Urinary bladder (tissue), 4 donors: ENCODE measurements at places on chromosomes 5 and 9. TPM values are rescaled to one million over a fixed set of nuclear protein-coding genes. Genes with fewer than 3 reads are reported as not detected.
A peak's percentile ranks its signal among the peaks of the same experiment; 100 is the strongest.

The NOP16 gene
- total RNA-seq: 3.2 TPM

DNA sequence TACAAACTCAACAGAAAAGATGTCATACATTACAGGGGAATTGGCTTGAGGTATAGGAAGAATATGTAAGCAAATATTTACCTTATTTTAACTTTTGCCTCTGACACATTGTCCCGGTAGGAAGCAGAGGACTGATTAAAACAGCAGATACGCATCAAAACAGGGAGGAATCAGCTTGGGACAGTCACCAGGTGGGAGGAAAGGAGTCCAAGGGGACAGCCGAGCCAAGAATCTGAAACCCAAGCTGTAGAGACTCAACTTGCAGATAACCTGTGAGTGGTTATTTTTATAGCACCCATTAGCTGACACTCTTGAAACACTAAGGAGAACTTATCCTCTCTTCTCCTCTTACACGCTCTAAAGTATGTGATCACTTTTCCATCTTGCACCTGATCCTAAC lies 22.3 kb downstream of the PDZD2 start:
- DNase-seq: no peak

DNA sequence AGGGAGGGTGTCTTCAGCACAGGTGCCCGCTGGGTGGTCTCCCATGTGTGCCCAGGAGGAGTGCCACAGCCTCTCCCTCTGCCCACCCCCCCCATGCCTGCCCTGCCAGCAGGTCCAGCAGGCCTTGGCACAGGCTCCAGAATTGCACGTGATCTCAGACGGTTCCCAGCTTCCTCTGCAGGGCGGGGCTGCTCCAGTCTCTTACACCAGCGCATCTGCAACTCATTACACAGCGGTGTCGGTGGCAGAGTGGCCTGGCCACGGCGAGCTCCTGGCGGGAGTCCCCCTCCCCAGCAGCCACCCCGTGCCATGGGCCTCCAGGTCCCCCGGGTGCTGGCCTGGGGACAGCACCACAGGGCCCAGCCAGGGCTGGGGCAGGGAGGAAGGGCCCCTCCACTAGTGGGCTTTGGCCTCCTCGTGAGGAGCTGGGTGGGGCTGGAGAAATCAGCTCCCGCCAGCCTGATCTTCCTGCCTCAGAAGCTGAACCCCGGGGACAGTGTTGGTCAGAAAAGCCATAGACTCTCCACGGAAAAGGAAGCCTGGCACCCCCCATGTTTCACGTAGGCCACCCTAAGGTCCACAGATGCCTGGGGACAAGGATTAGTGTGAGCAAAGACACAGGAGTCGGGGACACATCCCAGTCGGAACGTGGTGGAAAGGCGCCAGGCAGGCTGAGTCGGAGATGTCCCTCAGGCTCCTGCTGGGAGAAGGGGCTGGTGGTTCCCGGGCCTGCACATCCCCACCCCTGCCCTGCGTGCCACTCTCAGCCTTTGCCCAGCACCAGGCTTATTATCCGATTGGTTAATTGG lies 40.2 kb downstream of the RXRA start:
- peak; percentile 74 for DNase-seq

The FOXD4L6 gene
- not detected for total RNA-seq

- DNase-seq: no peak
These were observed 241.4 kb upstream of the ZNF462 start for GRCh38 chr9:106621313-106622163.

GRCh38 chr9:35518225-35518821 lies 28.4 kb downstream of the RUSC2 start:
- DNase-seq: no peak

The AK8 gene
- total RNA-seq: 1.0 TPM

DNA sequence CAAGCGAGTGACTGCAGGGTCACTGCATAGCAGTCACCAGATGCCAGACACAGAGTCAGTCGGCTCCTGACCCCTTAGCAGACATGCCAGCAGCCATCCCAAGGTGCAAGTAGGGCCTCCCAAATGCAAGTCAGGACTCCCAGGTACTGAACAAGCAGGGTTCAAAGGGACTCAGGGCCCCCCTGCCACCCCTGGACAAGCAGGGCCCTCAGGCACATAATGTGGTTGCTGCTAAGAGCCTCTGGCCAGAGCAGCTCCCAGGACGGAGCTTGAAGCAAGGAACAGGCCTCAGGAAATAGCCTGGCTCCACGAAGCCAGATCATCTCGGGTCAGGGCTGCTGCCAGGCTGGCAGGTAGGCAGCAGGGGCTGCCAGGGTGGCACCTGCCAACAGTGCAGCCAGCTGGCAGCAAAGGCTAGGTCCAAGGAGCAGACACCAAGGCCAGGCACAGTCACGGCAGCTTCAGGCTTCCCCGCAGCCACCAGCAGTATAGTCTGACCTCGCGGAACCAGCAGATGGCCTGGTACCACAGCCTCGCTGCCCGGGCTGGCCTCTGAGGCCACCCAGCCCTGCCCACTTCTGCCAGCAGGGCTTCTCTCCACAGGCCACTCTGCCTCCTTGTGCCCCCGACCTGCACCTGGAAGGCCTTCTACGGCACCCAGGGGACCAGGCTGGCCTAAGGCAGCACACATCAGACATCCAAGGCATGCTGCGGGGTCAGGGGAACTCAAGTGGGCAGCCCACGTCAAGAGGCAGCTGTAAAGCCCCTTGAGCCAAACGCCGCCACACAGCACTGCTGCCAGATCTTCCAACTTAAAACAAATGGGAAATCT lies 7.4 kb downstream of the EEIG1 start:
- no peak for DNase-seq

The OTP gene
- not detected for total RNA-seq

The SOX30 gene
- total RNA-seq: not detected

The FBN2 gene
- total RNA-seq: 138 TPM

GRCh38 chr9:133589454-133590227 lies 19.5 kb downstream of the FAM163B start:
- DNase-seq: no peak

DNA sequence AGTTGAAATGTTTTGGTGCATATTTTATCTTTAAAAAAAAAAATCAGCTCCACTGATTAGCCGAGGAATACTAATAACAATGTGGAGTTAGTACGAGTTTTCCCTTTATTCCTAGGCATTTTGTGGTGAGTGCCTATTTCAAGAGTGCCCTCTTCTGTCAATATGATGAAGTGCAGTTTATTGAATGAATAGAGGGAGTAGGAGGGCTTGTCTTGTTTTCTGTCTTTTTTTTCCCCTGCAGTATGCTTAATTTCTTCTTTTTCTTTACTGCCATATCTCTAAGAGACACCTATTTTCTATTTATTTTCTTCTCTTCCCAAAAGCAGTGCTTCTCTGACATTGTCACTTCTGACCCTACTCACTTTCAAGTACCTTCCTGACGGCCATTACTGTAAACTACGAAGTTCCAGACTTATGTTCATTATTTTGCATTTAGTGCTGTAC lies 169.6 kb upstream of the PITX1 start:
- no peak for DNase-seq

- DNase-seq: no peak
These were observed 171.4 kb downstream of the MCTP1 start for GRCh38 chr5:95113489-95113888.

DNA sequence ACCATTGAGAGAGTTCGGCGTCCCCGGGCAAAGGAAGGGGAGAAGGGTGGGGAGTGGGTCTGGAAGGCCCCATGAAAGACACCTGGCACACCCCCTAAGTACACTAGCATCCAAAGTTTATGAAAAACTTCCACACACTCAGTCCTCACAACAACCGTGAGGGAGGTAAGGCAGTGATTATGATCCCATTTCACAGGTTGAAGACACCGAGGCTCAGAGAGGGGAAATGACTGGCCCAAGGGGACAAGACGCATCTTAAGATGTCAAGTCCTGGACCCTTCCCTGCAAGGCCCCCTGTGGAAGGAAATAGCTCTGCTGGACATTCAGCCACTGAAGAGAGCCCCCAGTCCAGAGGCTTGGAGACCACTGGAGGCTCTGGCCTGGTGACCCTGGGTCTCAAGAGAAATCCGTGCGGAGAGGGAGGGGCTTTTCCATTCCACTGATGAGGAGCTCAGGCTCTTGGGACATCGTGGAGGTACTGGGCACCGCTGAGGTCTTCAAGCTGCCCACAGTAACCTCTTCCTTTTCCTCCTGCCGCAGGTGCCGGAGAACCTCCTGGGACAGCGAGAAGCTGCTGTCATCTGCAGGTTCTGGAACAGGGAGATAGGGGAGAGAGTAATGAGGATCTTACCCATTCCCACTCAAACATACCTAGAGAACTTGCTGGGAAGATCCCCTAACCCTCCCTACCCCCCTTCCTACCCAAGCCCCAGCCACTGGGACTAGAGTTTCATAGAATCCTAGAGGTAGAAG lies 5.2 kb downstream of the SMIM33 start:
- no peak for DNase-seq

The TRPM6 gene
- 0.63 TPM for total RNA-seq

GRCh38 chr5:180070756-180071530 lies 616 bp downstream of the RNF130 start:
- DNase-seq: no peak

The SLC6A18 gene
- not detected for total RNA-seq

DNA sequence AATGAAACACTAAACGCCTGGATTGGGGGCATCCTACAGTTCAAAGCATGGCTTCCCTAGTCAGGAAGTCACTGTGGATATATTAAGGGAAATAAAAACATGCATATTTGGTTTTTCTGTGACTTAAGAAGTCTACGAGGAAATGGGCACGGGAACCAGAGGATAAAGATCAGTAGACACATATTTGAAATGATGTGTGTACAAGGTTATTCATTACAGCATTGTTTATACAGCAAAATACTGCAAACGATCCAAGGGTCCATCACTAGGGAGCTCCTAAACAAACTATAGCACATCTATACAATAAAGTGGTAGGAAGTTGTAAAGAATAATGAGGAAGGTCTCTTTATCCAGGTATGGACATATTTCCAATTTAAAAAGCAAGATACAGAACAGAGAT lies 71.8 kb downstream of the EFNA5 start:
- DNase-seq: no peak

The PPP3R2 gene
- total RNA-seq: 0.21 TPM

The ZFP37 gene
- total RNA-seq: 12.7 TPM

GRCh38 chr5:78589923-78590322 lies 58.6 kb downstream of the LHFPL2 start:
- DNase-seq: no peak

DNA sequence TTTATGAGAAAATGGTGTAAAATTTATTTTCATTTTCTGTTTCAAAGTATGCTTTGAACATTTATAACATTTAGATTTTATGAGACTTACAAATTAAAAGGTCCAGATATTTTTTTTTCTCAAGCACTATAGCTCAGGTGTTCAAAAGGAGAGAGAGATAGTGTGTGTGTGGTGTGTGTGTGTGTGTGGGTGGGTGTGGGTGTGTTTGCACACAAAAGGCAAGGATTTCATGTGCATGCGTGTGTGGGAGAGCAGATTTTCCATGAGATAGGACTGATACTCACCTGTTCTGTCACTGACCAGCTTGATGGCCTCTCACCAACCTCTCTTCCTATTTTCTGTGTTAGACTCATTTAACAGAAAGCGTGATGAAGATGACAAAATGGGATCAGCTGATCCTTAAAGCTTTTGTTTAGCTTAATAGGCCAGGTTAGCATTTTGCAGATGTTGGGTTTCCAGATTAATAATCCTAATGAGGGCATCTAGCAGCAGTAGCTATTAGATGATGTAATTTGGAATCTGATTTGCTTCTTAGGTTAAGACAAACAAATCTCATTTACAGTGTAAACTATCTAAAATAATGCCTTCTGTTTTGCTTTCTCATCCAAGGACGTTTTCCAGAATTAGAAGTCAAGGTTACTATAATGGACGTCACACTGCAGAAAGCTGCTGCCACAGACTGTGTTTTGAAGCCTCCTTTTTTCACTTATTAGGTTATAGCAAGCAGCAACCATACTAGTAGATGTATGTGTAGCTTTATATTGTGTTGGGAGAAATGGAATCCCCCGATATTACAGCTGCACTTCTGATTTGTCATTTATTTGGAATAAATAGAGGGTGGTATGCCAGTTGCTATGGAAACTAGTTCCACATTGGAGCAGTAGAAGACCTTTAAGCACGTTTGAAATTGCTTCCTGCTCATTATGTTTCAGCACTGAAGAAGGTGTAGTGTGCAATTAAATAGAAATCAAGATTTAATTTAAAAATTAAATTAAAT lies 355.6 kb downstream of the TAF11L14 start:
- DNase-seq: peak; percentile 1

The LCN15 gene
- not detected for total RNA-seq
